Hypothalamus (tissue), 51 donors: ENCODE measurements at places on chromosomes 16 and 17.
A peak's percentile ranks its signal among the peaks of the same experiment; 100 is the strongest.

GRCh38 chr17:78561166-78561565, 16.0 kb downstream of the DNAH17 start:
- DNase-seq = no peak

DNA sequence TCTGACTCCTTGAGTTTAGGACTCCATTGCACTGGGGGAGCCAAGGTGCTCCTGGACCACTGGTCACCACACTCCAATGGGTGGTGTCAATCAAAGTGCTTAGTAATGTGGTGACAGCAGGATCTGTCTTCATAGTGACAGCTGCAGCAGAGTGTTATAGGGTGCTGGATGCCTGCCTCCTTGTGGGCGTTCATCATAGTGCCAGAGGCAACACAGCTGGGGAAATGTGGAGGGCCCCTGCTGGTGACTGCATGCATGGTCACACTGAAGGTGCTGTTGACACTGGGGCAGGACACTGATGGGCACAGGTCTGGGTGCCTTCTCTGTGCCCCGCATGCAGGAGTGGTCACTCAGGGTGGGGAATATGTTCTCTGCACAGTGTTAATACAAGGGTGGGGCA, 177.5 kb upstream of the CDH8 start:
- DNase-seq = no peak

- peak; percentile 15 for DNase-seq
These were observed 8.4 kb downstream of the SLC16A5 start for GRCh38 chr17:75096082-75096625.

DNA sequence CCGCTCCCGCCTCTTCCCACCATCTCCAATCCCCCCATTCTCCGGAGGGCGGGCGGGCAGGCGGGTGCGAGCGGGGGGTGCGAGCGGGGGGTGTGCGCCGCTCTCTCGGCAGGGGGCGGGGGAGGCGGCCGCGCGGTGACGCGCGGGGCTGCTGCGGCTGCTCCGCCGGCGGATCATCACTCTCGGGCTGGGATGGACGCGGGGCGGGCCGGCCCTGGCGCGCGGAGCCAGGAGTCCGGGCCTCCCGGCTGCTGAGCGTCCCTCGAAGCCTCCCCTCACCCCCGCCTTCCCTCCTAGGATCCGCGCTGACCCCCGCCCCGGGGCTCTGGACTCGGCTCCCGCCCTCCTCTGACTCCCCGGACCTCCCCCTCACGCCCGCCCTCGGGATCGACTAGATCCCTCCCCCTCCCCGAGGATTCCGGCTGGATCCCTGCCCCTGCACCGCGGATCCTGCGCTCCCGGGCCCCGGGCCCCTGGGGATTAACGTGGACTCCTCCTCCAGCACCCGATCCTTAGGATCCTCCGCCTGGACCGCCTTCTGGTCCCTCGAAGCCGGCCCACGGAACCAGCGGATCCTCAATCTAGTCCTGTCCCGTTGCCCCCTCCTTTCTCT, 946 bp upstream of the TMEM256 start:
- no peak for DNase-seq

GRCh38 chr16:67216612-67217490, 10.1 kb upstream of the TMEM208 start:
- no peak for DNase-seq

DNA sequence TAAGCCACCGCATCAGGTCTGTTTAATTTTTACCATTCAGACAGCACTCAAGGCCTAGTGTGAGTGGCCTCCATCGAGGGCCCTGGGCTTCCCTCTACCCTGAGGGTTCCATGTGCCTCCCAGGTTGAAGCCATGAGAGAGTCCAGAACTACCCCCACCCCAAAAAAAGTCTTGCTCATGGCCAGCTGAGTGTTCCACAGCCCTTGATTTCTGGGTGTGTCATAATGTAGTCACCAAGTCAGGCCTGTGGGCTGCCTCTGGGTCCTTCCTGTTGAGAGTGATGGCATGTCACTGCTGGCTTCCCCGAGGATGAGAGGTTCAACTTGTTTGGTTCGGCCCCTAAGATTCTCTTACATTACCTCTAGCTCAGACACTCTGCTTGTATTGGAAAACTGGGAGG, 100.6 kb downstream of the PITPNC1 start:
- no peak for DNase-seq

DNA sequence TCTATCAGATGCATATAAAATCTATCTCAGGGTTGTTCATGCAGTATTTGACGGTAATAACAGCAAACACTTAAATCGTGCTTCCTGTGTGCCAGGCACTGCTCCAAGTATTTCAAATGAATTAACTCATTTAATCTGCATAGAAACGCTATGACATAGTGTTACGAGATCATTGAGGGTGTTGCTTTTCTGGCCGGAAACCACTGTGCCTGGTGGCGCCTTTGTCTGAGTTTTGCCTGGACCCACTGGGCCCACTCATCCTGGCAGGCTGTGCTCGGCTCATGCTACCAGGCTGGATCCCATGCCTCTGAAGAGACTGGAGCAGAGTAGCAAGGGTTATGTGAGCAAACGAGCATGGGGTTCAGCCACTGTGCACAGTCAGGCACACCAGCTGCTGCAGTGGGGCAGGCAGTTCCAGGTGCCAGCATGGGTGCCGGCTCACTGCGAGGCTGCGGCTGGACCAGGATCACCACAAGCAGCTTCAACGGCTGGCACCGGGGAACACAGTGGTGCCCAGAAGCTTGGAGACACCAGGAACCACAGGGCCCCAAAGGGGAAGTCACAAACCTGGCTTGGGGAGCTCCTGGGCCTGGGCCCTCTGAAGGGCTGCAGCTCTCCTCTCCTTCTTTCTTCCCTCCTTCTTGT, 45.9 kb upstream of the CLEC19A start:
- DNase-seq = no peak

DNA sequence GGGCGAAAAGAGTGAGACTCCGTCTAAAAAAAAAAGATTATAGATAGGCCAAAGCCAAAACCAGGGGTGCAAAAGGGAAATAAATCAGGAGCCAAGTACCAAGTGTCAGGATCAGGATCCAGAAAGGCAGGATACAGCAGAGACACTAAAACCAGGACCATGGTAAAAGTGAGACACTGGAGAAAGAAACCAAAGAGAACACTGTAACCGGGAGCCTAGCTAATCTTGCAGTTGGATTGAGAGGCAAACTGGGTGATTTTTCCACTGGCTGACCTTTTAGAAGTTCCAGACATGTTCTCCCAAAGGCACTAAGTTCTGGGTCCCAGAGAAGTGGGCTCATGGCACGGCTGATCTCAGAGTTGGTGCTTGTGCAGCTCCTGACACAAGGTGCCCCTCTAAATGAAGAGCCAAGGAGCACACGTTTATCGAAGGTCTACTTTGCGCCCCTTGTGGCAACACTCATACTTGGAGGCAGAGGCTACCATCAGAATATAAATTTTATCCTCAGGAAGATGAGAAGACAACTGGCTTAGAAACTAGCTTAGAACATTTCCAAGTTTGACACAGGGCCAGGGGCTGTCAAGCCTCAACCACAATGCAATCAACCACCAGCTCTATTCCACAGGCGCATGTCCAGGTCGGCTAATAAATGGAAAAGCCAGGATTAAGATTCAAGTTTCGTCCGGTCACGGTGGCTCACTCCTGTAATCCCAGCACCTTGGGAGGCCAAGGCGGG, 27.5 kb upstream of the HELZ start:
- DNase-seq = no peak

GRCh38 chr17:77527836-77528505, 387.2 kb downstream of the SEC14L1 start:
- no peak for DNase-seq

DNA sequence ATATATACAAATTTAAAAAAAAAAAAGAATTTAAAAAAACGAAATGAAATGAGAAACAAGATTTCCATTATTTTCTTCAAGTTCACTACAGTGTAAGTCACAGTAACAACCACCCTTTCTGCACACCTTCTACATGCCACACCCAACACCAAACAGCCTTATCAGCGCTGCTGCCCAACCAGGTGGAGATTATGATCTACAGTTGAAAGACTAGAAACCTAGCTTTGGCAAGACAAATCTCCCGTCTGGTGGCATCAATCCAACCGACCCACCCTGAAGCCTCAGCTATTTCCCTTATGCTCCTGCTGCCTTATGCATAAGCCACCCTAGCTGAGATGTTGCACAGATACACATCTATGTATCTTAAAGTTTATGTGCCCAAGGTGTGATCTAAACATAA, 60.8 kb downstream of the PARN start:
- DNase-seq = no peak

DNA sequence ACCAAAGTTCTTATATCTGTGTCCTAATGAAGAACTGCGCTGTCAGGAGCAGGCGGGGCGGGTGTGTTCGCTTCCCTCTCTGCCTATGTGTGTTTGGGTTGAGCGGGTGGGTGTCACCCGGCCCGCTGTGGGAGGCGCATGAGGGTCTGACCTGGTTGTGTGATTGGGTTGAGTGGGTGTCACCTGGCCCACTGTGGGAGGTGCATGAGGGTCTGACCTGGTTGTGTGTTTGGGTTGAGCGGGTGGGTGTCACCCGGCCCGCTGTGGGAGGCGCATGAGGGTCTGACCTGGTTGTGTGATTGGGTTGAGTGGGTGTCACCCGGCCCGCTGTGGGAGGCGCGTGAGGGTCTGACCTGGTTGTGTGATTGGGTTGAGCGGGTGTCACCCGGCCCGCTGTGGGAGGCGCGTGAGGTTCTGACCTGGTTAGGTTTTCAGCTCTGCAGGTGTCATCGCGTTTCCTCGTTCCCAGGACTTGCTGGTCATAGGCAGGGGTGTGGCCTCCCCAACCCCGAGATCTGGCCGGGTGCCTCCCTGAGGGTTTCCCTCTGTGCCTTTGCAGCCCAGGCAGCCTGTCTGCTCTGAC, 69.6 kb upstream of the ZNF750 start:
- DNase-seq = no peak

GRCh38 chr17:13140750-13141149, 122.9 kb upstream of the ELAC2 start:
- DNase-seq = no peak

- no peak for DNase-seq
These were observed 10.6 kb upstream of the CCL5 start for GRCh38 chr17:35890774-35891155.

DNA sequence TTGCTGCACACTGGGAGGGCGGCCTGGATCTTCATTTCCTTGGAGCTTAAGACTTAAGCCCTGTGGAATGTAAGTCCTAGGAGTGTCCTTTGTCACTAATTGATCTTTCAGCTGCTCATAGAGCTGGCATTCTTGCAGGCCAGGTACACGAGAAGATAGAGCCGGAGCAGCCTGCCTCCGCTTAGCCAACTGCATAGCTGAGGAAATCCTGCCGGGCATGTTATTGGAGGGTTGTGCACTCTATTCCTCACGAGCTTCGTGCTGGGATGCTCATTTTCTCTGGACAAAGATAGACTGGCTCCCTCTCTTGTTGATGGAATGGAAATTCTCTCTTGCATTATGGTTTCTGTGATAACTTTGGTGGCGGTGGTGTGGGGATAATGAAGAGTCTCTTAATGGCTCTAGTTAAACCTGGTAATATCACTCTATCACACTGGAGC, 76.9 kb downstream of the RPA1 start:
- no peak for DNase-seq

DNA sequence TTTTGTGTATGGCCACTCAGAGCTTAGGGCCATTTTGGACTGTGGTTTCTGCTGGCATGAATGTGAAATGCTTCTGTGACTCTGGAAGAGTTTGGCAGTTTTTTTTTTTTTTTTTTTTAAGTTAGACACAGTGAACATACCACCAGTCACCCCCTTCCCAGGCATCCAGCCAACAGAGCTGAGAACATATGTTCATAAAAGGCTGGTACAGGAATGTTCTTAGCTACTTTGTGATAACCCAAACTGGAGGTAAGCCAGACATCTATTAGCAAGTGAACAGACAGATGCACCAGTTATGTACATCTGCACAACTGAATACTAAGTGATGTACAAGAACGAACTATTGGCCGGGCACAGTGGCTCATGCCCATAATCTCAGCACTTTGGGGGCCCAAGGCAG, 92.7 kb downstream of the ABCC1 start:
- DNase-seq = no peak

DNA sequence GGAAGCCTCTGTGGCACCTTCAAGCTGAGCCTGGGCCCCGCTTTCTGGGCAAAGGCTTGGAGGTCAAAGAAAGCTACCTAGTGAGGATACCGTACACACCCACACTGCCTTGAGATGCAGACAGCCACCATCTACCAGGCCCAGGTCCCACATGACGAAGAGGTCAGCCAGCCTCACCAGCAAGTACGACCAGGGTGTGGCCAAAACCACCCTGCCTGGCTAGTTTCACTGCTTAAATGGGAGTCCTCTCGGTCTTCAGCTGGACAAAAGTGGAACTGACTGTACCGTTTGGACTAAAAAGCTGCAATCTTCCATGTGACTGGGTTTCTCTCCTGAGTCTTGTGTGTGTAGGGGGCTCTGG, 21.6 kb downstream of the VASN start:
- DNase-seq = no peak

DNA sequence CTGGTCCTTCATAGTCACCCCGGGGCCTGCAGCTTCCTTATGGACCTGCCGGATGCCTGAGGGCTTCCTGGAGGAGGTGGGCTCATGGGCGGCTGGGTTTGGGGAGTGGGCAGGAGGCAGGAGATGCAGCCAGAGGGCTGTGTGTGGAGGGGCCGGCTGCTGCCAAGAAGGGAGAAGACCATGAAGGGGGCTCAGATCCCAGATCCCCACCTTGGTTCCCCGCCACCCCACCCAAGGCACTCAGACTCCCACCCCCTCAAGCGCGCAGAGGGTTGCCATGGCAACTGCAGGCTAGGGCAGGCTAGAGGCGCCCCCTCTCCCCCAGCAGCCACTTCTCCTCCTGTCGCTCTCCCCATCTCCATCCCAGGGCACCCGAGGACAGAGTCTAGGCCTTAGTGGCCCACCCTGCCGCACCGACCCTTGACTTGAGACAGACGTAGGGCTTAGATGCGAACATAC, 104.5 kb downstream of the CRLF3 start:
- DNase-seq = no peak

GRCh38 chr17:59435238-59435637, 103.8 kb downstream of the YPEL2 start:
- no peak for DNase-seq

DNA sequence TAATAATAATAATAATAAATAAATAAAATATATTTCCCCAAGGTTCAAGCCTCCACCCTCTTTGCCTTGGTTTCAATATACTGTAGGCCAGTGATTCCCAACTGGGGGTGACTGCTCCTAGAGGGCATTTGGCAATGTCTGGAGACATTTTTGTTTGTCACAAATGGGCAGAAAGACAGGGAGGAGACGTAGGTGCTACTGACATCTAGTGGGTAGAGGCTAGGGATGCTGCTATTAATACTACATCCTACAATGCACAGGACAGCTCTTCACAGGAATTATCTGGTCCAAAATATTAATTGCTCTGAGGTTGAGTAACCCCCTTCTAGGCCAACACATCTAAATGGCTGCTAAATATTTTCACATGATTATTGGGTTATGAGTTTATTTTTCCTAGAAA, 12.8 kb upstream of the PRR14 start:
- no peak for DNase-seq

- no peak for DNase-seq
These were observed 479 bp downstream of the ITGA3 start for GRCh38 chr17:50056217-50056960.

DNA sequence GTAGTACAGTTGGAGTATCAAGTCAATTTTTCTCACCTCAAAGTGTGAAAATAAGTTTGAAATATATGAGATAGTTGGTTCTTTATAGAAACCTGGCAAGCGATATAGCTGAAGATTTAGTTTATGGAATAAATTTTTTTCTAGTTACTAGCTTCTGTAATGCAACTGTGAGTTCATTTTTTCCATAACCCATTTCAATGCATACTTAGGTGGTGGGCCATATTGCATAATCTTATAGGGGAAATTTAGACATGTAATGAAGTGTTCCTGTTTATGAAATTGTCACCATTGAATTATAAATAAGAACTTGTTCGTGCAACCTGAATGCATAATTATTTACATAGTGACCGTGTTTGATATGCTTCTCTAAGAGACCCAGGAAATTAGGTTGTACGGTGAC, 9.0 kb downstream of the MOSMO start:
- DNase-seq = no peak
